ENCODE measurements at places on chromosomes 4 and X.

GRCh38 chr4:185800266-185800945, 11.6 kb downstream of the SORBS2 start:
- no peak for DNase-seq

DNA sequence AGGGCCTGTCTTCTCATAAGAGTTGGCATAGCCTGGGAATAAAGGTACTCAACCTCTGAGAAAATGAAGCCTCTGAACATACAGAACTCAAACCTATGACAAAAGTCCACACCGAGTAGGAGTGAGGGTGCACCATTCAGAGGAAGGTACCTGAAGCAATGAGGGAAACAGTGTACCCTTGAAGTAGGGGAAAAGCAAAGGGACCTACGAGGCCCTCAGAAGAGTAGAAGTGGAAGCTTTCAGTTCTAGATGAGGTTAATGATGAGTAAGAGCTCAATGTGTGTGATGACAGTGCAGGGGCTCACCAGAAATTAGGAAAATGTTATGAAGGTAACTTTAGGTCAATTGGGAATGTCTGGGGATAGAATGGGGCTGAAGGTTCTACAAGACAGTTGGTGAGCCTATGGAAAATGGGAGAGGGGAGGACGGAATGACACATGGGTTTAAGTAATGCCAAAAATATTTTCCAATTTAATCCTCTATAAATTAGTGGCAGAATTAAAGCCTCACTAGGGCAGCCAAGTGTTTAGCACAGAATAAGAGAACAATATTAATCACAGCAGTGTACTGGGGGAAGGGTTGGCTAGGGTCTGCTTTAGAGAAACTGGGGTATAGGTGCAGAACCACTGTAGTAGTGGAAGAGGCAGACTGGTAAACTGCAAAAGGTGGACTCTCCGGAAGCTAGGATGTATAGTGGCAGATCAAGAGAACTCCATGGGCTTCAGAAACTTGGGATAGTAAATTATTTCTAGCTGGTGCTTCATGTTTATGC, 39.8 kb downstream of the RAB33A start:
- no peak for DNase-seq

DNA sequence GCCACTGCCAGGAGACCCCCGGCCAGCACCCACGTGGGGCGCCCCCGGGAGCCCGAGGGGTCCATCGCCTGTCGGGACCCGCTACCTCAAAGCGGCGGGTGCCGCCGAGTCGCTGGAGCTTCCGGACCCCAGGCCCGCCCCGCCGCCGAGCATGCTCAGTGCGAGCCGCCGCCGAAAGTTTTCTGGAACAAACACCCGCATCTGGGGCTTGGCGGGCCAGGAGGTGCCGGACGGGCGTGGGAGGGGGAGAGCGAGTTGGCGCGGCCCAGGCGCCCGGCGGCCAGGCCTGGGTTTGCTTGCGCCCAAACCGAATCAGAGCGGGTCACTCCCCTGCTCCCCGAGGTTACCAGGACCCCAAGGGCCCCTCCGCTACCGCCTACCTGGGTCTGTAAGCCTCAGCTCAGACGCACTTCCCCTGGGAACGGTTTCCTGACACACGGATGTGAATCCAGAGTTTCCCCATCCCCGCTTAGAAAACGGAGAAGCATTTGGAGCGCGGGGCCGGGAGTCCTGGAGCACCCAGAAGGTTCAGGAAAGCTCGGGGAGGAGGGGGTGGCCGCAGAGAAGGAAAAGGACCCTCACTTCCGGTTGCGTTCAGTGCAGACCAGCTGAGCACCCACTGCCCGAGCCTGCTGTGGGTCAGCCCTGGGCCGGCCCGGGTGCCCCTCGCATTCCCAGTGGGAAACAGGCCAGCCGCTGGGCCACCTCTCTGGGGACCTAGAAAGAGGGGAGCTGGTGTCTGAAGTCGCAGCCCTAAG, at the start of gene EVC2:
EVC2 (minus strand) TSS at position 111 of the 758 bp plus-strand sequence; CDS start at position 65, 46 bp downstream.
- peak; percentile 55 for DNase-seq

DNA sequence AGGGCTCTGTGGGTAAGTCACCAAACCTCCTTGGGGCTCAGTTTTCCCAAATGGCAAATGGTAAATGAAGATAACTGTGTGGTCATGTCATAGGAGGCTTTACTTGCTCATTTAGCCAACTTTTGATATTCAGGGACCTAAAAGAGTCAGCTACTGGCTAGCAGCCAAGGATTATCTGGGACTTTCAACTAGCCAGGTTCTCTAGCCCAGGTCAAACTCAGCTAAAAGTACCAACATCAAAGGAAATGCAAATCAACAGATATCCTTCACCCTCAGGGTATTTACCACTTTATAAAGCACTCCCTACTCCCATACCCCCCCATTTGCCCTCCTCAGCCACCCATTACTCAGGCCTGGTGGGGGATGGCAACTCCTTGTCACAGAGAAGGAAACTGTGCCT, 7.5 kb downstream of the AMER1 start:
- no peak for DNase-seq

GRCh38 chr4:153276971-153277370, 67.5 kb upstream of the MND1 start:
- no peak for DNase-seq

GRCh38 chr4:5960252-5960880, 57.9 kb downstream of the C4orf50 start:
- DNase-seq, result no peak

- no peak for DNase-seq
These were observed 10.2 kb upstream of the SMR3B start for GRCh38 chr4:70372760-70373159.
